Stimulated activated CD4-positive, alpha-beta T cell treated with anti-CD3 and anti-CD28 coated beads, Interleukin-2, amount 100 ng/mL, for 24 hours (primary cell): ENCODE measurements at places on chromosomes 1 and 21.

DNA sequence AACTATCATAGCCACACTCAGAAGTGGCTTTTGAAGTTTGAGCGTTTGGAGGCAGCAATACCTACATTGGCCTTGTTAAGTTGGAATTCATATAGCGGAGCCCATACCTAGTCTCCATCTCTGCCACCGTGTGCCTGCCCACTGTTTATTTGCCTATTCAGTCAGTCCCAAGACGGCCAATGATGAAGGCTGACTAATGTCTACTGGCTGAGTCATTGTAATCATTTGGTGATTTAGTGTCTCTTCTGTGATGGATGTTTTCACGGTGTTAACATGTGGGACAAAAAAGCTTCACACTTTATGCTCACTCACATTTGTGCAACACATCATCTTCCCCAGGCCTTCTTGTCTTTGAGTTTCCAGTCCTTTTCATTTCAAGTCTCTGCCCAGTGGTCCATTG, 92.6 kb upstream of the PBX1 start:
- DNase-seq, result no peak

GRCh38 chr1:107473065-107473464, 332.2 kb downstream of the NTNG1 start:
- no peak for DNase-seq

- DNase-seq, result no peak
Measured at GRCh38 chr1:45365051-45365450, 24.8 kb upstream of the MUTYH start.

GRCh38 chr1:17588048-17588871, 48.8 kb downstream of the ARHGEF10L start:
- DNase-seq, result no peak

GRCh38 chr1:110945626-110946025, 18.1 kb downstream of the LRIF1 start:
- DNase-seq, result no peak

GRCh38 chr1:227621211-227621610, 57.9 kb downstream of the ZNF678 start:
- no peak for DNase-seq

GRCh38 chr1:118184739-118185083, 317 bp downstream of the SPAG17 start:
- no peak for DNase-seq

- DNase-seq, result no peak
Measured at GRCh38 chr21:45060675-45061311, 13.6 kb upstream of the ADARB1 start.

- no peak for DNase-seq
Measured at GRCh38 chr1:75471252-75471651, 139.7 kb downstream of the SLC44A5 start.

- peak; percentile 67 for DNase-seq
Measured at GRCh38 chr1:119712342-119713038, 756 bp downstream of the PHGDH start.
